Suprapubic skin (tissue), 4 donors: ENCODE measurements at places on chromosomes 3 and 15.

DNA sequence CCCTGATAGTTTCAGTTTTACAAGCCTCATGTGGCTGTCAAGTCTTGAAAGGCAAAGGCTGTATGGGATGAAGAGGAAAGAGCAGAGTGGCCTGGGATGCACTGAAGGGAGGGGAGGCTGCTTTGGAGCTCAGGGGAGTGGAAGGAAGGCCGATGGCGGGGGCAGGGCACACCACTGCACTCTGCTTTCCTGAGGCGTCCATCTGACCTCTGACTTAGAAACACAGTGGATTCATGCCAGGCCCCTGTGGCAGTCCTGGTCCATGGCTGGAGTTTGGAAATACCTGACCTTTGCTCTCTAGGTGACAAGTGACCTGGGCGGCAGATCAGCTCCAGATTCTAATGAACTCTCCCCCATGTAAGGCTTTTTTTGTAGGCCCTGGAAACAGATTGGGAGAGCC, 19.0 kb downstream of the FAH start:
- no peak for DNase-seq

DNA sequence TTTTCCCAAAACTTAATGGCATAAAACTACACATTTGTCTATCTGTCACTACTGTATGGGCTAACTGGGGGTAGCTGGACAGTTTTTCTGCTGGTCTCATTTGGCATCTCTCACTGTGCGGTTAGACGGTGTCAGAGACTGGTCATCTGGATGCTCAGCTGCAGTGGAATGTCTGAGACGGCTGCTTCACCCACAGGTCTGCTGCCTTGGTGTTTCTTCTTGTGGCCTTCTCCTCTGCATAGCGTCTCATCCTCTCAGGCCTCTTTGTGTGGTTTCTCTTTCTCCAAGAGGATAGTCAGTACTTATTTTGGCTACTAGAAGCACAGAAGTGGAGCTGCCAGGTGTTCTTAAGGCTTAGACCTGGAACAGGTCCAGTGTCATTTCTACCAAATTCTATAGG, 35.9 kb upstream of the GOLGA6L9 start:
- no peak for DNase-seq

GRCh38 chr15:33242669-33243191, 48.2 kb upstream of the FMN1 start:
- no peak for DNase-seq

DNA sequence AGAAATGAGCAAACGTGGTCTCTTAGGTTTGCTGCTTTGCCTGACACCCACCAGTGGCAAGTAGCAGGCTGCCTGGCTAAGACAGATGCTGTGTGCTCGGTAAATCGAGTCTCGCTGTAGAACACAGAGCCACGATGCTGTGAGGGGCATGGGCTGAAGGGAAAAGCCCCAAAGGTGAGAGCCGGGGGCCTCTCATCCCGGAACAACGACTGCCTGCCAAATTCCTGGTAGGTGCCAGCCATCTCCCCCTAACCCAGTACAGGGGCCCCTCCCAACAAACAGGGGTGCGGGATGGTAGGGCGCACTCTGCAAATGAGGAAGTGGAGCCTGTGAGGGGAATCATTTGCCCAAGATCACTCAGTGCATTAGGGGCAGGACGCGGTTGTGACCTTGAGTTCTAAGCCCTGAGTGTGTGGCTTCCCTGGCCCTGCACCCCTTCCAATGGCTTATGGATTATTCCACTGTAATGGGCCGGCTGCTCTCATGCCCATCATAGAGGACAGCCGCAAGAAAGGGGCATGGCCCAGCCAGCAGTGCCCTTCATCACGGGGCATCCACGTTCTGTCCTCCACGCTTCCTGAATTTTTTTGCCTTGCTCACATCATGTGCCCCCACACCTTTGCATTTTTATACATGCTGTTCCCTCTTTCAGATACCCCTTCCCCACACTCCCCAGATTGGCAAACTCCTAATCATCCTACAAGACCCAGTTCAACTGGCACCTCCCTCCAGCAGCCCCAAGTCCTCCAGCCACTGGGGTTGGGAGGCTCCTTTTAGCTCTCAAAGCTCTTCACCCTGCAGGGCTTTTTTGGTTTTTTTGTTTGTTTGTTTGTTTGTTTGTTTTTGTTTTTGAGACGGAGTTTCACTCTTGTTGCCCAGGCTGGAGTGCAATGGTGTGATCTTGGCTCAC, 125.4 kb downstream of the NUP210 start:
- DNase-seq = no peak

DNA sequence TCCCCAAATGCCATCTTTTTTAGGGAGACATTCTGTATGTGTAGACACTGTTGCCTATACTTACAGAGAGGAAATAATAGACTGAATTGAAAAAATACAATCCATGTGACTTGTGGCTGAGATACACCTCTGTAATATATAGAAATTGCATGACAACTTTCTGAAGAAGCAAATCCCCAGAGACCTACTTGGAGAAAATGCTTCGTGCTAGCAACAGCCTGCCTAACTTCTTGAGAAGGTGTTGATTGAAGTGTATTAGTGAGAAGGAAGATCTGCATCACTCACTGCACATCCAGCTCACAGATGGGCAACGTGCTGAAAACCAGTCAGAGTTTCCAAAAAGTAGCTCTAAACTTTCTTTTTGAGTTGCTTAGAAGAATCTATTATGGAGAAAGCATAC, 404.1 kb downstream of the EPHB1 start:
- DNase-seq = no peak

DNA sequence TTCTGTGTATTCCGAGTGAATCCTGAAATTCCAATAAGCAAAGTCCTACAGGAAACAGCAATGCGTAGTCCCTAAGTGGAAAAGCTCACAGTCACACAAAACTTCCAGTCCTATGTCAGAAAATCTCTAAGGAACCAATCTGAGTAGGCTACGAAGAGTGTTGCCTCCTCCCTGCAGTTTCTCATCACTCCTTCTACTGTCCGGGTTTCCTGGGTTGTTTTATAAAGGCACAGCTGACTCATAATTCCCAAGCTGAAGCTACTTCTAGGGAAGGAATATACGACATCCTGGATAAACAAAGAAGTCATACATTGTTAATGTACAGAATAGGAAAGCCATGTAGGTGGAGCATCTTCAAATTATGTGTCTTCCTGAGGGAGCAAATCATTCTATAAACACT, 65.7 kb upstream of the RGMA start:
- DNase-seq = no peak

DNA sequence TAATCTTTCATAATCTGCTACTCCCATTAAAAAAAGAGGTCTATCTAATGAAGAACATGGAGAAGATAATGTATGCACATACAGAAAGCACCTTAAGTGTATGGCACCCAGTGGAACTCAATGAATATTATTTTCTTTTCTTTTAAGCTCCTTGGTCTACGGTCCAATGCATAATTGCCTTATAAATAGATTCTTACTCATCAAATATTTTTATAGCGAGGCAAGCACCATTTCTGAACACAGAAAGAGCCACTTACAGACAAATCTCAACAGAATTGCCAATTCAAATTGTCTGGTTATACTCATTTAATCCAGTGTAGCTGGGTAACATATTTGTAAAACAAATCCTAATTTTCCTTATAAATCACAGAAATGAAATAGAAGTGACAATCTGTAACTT, 6.3 kb downstream of the PDZRN3 start:
- DNase-seq = no peak

GRCh38 chr15:58771621-58772250, 634 bp downstream of the MINDY2 start:
- DNase-seq = peak; percentile 78

DNA sequence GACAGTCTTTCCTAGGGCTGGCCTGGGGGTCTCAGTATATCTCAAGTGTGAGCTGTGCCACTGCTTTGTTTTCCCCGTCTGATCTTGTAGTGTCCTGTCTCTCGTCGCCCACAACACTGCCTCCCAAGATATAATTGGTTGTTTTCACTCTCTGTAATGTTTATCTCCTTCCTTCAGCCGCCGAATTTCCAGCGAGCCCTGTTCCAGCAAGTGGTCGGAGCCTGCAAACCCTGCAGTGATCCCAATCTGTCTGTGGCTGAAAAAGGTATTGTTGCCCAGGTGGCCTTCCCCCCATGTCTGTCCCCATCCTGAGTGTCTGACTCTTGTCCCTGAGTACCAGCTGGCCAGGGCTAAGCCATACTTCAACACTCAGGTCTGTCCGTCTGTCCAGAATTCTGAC, 9.5 kb upstream of the MANF start:
- DNase-seq = peak; percentile 19

DNA sequence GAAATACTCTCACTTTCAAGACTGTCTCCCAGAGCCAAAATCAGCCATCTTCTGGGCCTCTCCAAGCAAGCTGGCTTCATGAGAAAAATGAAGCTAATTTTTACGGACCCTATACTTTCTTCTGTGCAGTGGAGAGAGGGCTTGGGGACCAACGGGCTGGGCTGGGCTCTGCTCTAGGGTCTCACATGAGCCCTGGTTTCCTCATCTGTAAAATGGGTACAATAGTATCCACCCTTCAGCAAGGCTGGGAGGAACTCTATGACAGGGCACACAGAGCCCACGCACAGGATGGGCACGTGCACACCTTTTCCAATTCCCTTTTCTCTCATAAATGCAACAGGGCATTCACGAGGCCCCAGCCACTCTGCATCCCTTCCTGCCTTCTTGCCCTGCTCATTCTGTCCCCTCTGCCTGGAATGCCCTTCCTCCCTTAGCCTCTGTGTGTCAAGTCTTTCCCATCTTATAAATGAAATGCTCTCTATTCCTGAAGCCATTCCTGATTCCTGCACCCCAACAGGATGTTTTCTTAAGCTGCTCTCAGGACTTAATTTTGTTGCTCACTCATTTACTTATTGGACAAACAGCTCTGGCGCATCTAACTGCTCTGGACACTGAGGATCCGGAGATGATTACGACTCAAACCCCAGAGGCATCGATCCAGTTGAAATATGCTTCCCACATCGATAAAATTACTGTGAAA, 32.9 kb upstream of the SEC13 start:
- no peak for DNase-seq

- no peak for DNase-seq
Measured at GRCh38 chr3:182124187-182124586, 412.5 kb downstream of the SOX2 start.

DNA sequence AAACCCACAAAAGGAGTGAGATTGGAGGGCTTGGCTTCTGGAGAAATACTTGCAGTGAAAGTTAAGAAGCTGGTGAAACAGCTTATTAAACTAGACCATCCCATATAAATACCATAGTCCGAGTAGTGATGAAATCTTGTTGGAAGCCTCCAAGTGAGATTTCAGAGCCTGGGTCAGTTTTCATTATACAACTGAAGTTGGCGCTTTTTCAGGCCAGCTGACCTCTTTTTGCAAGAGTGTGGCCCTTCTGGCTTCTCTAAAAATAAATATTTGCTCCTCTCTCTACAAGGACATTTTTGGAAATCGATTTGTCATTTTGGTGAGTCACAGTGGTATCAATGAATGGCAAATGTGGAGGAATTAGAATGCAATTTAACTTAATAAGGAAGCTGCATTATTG, 51.2 kb upstream of the THRB start:
- DNase-seq = no peak

- DNase-seq = no peak
Measured at GRCh38 chr3:125069968-125070745, 14.4 kb upstream of the HEG1 start.

- DNase-seq = no peak
Measured at GRCh38 chr3:62445275-62445674, 71.9 kb upstream of the FEZF2 start.

GRCh38 chr15:76162036-76162398, 102.2 kb downstream of the TMEM266 start:
- DNase-seq = no peak
